Naive thymus-derived CD8-positive, alpha-beta T cell (primary cell): ENCODE measurements at places on chromosomes 5 and 9.
A peak's percentile ranks its signal among the peaks of the same experiment; 100 is the strongest.

- DNase-seq: peak; percentile 5
These were observed 425.3 kb downstream of the CSNK1G3 start for GRCh38 chr5:123937230-123937629.

- DNase-seq: no peak
These were observed 945.6 kb upstream of the ARRDC3 start for GRCh38 chr5:92328584-92329259.

DNA sequence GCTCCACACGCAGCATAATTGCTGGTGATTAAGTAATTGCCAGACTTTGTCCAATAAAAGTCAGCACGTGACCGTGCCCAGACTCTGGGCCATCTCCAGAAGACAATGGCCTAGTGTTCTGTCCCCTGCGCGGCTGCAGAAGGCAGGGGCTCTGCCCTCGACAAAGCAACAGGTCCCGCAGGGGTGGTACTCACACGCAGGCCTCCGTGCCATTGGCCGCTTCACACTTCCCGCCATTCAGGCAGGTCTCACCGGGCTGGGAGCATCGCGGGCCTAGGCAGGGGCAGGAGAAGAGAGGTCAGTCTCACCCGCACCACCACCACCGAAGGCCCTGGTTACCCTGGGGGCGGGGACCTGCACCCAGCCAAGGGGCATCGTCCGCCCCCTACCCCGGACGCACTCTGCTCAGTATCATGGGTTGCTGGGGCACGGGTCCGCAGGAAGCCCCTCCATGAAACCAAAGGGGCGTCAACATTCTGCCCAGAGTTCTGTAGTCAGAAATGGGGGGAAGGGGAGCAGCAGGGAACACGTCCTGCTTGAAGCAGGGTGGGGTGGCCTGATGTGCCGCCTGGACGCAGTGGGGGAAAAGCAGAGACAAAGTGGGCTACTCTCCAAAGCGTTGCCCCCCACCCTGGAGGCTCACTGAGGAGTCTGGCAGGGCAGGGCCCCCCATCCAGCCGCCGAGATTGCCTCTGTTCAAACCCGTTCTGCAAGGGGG lies 1.9 kb downstream of the NOTCH1 start:
- no peak for DNase-seq

- DNase-seq: no peak
These were observed 14.2 kb upstream of the C5orf47 start for GRCh38 chr5:173974688-173975239.

DNA sequence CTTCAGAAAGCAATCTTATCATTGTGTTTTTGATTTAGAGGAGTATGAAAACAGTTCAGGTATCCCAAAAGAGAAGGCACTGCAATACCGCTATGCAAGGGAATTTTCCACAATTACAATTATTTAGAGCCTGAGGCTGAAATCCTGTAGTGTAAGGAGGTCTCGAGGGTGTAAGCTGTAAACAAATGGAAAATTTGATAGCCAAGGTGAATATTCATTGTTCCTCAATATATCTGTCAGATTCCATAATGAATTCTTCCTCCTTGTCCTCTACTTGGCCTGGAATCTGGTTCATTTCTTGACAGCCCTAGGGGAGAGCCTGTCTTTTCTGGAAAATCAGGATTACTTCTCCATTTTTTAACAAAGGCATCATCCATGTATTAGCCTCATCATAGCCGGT lies 63.1 kb upstream of the SMARCA2 start:
- no peak for DNase-seq

DNA sequence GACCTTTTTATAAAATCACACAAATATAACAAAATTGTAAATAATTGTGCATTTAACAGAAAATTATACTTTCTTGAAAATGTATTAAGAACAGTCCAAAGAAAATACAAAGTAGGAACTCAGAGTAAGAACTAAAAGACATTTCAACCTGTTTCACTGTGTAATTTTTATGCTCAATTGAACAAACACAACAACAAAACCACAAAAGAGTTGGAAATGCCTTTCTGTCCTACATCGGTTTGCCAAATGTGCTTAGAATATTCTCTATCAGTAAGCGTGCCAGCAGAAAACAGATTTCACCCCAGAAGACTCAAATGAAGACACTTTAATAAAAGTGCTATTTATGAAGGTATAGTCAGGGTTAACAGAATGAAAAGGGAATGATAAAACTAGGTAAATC lies 592.1 kb downstream of the PRELID2 start:
- DNase-seq: no peak

- DNase-seq: no peak
These were observed 91.0 kb downstream of the OLFM1 start for GRCh38 chr9:135178498-135178897.

DNA sequence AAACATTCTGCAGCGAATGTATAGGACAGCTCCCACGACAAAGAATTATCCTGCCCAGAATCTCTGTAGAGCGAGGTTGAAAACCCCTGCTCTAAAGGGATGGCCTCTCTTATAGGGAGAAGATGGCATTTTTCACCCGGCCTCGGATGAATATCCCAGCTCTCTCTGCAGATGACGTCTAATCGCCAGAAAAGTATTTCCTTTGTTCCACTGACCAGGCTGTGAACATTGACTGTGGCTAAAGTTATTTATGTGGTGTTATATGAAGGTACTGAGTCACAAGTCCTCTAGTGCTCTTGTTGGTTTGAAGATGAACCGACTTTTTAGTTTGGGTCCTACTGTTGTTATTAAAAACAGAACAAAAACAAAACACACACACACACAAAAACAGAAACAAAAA lies 17.4 kb upstream of the RARS1 start:
- DNase-seq: no peak

DNA sequence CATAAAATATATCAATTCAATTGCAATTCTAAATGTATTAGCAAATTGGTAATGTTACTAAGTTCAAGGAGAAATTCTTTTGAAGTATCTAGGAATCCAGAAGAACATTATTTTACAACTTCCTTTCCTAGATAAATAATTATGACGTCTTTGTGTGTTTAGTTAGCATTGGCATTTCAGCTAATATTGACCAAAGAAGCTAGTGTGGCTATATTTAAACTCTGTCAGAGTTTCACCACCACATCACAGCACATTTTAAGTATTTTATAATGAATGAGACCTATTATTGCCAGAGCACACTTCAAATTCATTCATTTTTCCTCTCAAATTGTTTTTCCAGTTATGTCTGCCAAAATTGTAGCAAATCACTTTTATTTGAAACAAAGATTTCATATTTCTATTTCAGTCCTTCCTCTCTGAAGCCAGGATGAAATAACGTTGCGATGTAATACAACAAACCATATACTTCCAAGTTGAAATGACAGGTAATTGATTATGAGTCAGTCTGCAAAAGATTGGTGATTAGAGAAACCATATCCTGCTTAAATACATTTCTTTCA lies 18.9 kb downstream of the PLK2 start:
- no peak for DNase-seq

- no peak for DNase-seq
These were observed 858 bp downstream of the NCS1 start for GRCh38 chr9:130172858-130173665.

GRCh38 chr5:155103146-155103545 lies 89.6 kb downstream of the KIF4B start:
- DNase-seq: no peak
